GM10248 (cell line): ENCODE measurements at places on chromosomes 6 and 20.

- DNase-seq, result no peak
Observed at GRCh38 chr6:101645770-101646169, 252.3 kb downstream of the GRIK2 start.

DNA sequence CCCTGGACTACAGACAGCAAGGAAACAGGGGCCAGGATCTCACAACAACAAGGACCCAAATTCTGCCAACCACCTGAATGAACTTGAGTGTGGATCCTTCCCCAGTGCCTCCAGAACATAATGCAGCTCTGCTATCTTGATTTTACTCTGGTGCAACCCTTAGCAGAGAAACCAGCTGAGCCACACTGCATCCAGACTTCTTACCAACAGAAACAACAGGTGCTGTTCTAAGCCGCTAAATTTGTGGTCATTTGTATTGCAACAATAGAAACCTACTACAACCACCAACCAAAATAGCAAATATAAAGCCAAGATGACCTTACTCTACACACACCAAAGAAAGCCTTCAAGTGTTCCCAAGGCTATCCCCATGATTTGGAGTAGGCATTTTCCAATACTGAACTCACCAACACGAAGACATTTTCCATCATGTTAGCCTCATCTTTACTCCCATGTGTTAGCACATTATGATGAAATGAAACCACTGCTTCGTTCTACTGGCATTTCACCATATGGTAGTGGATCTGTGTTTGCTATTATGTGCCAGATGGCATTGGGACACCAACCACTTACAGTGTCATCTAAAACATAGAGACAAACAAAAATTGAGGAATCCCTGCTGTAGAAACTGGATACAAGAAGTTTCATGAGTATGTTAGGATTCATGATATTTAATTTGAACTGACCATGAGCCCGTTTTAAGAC is 249.8 kb upstream of the ID4 start:
- no peak for DNase-seq

- DNase-seq, result no peak
Observed at GRCh38 chr6:170173335-170173881, 117.5 kb downstream of the DLL1 start.

DNA sequence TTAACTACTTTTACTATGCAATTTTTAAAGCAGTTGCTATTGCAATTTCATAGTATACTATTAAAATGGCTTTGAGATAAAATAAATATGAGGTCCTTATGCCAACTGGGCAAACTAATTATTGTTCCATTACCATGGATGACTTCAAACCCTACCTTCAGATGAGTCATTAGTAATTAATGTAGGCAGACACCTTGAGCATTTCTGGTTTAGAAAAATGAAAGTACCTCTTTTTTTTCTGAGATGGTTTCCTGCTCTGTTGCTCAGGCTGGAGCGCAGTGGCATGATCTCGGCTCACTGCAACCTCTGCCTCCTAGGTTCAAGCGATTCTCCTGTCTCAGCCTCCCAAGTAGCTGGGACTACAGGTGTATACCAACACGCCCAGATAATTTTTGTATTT is 11.9 kb downstream of the ASF1A start:
- no peak for DNase-seq

- DNase-seq, result peak; percentile 44
Observed at GRCh38 chr6:131949909-131950766, 1.0 kb downstream of the CCN2 start.
